Caco-2 (cell line): ENCODE measurements at places on chromosomes 16 and 17. TPM values are rescaled to one million over a fixed set of nuclear protein-coding genes. Genes with fewer than 3 reads are reported as not detected.

- H3K4me1 ChIP-seq, result peaks cover 4% of the 10 kb centered on the region; the same call in 1 of the 2 replicates
- no peaks in the 10 kb centered on the region for H3K27me3 ChIP-seq
- no peak overlapping the region for H3K27ac ChIP-seq
- H3K36me3 ChIP-seq, result no peaks in the 10 kb centered on the region
Measured at GRCh38 chr16:19382887-19383816, 34.5 kb upstream of the TMC5 start.

DNA sequence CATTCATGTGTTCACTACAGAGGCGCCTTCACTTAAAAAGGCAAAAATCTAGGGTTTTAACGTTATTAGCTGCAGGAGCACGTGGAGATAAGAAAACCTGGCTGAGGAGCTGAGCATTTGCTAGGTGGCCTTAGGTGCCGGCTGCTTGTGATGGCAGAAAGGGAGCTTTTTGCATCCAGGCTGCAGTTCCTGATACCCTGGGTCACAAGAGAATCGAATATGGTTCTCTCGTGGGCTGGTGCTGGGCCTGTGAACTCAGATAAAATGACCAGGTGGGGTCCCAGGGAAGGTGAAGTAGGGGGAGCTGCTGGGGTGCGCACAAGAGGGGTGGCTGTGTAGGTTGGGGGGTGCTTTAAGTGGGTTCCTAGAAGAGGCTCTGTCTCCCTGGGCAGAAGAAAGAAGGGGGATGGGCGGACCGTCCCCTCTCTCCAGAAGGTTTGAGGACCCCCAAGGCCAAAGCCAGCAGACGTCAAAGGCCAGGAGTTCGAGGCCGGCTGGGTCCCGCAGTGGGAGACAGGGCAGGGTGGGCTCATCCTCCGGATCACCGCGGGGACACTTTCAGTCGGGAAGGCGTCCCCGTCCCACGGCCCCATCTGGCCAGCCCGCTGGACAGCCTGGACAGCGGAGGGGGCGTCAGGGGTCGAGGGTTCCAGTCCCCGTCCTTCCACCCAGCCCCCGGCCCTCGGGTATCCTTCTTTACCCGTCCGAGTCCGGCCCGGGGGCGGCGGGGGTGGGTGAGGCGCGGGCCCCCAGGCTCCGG is 740 bp upstream of the CMIP start:
- no peak for DNase-seq
- H3K36me3 ChIP-seq, result no peaks in the 10 kb centered on the region
- H3K4me3 ChIP-seq, result peak overlapping the region; percentile 62
- H3K27me3 ChIP-seq, result no peaks in the 10 kb centered on the region

GRCh38 chr16:6498858-6499257 is 833.8 kb upstream of the RBFOX1 start:
- no peak overlapping the region for H3K4me3 ChIP-seq
- DNase-seq, result no peak
- no peaks in the 10 kb centered on the region for H3K36me3 ChIP-seq
- H3K27ac ChIP-seq, result no peak overlapping the region

DNA sequence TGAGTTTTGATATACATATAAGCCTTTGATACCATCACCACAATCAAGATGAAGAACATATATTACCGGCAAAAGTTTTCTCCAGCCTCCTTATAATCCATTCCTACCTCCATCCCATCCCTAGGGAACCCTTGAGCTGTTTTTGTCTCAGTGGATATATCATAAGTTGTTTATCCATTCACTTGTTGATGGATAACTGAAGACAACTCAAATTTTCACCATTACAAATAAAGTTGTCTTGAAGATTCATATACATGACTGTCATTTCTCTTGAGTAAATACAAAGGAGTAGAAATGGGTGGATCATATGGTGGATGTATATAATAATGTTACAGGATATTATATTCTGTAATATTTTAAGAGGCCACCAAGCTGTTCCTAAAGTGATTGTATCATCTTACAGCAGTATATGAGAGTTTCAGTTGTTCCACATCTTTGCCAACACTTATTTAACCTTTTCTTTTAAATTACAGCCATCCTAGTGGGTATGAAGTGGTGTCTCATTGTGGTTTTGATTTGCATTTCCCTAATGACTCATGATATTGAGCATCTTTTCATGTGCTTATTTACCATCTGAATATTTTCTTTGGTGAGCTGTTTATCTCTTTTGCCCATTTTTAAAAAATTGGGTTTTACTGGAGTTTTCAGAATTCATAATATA is 17.4 kb downstream of the NF1 start:
- no peaks in the 10 kb centered on the region for H3K36me3 ChIP-seq
- no peak overlapping the region for H3K4me3 ChIP-seq
- no peak overlapping the region for H3K27ac ChIP-seq
- no peaks in the 10 kb centered on the region for H3K4me1 ChIP-seq
- H3K27me3 ChIP-seq, result no peaks in the 10 kb centered on the region

DNA sequence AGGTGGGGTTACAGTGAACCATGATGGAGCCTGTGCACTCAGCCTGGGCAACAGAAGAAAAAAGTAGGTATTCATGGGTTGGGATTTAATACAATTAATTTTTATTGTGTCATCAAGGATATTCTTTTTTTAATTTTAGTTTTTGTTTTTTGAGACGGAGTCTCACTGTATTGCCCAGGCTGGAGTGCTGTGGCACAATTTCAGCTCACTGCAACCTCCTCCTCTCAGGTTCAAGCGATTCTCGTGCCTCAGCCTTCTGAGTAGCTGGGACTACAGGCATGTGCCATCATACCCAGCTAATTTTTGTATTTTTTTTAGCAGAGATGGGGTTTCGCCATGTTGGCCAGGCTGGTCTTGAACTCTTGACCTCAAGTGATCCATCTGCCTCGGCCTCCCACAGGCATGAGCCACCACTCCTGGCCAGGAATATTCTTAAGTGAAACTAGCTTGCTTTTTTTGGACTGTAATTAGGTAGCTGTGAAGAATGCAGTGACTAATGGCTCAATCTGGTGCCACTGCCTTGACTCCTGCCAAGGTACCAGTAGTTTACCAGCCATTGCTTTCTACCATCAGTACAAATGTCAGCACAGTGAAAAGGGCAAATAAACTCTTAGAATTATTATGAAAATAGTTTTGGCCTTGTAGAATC is 4.8 kb downstream of the PPM1D start:
- H3K4me1 ChIP-seq, result peaks cover 8% of the 10 kb centered on the region; the same call in 1 of the 2 replicates
- no peak overlapping the region for H3K4me3 ChIP-seq
- no peaks in the 10 kb centered on the region for H3K36me3 ChIP-seq
- no peak for DNase-seq
- H3K27me3 ChIP-seq, result no peaks in the 10 kb centered on the region

DNA sequence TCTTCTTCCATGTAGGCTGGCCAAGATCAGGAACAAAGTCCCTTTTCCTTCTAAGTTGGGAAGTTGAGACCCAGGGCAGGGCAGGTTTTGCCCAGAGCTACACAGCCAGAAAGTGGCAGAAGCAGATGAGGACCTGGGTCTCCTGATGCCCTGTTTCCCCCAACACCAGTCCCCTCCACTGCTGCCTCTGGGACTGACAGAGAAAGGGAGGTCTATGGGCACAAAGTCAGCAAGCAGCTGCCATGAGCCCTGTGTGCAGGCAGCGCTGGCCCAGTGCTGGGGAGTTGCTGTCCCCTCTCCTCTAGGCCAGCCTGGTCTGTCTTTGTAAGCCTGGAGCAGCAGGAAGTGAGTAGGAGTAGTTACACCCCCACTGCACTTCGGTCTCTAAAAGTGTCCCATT is 46.9 kb upstream of the NKD1 start:
- peaks cover 27% of the 10 kb centered on the region for H3K4me1 ChIP-seq
- no peak overlapping the region for H3K27ac ChIP-seq
- H3K27me3 ChIP-seq, result no peaks in the 10 kb centered on the region
- no peak for DNase-seq

- no peak overlapping the region for H3K4me3 ChIP-seq
- H3K27ac ChIP-seq, result no peak overlapping the region
- DNase-seq, result no peak
- no peaks in the 10 kb centered on the region for H3K27me3 ChIP-seq
- no peaks in the 10 kb centered on the region for H3K4me1 ChIP-seq
- no peaks in the 10 kb centered on the region for H3K36me3 ChIP-seq
Measured at GRCh38 chr16:23317751-23318150, 15.6 kb downstream of the SCNN1B start.

DNA sequence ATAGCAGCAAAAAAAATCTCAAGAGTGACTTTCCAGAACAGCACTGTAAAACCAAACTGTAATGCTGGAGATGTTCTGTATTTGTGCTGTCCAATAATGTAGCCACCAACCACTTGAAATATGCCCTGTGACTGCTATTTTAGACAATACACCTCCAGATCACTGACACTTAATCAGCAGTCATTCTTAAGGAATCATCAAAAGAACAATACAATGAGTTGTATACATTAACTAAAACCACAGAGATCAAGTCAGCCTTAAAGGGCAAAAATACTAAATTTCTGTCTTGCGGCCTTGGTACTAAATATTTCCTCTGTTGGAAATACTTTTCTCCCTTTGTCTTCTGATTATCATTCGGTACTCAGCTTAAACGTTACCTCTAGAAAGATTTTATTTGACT is 33.6 kb upstream of the ANKFY1 start:
- H3K36me3 ChIP-seq, result no peaks in the 10 kb centered on the region
- H3K4me3 ChIP-seq, result no peak overlapping the region
- no peak overlapping the region for H3K27ac ChIP-seq
- H3K27me3 ChIP-seq, result no peaks in the 10 kb centered on the region

DNA sequence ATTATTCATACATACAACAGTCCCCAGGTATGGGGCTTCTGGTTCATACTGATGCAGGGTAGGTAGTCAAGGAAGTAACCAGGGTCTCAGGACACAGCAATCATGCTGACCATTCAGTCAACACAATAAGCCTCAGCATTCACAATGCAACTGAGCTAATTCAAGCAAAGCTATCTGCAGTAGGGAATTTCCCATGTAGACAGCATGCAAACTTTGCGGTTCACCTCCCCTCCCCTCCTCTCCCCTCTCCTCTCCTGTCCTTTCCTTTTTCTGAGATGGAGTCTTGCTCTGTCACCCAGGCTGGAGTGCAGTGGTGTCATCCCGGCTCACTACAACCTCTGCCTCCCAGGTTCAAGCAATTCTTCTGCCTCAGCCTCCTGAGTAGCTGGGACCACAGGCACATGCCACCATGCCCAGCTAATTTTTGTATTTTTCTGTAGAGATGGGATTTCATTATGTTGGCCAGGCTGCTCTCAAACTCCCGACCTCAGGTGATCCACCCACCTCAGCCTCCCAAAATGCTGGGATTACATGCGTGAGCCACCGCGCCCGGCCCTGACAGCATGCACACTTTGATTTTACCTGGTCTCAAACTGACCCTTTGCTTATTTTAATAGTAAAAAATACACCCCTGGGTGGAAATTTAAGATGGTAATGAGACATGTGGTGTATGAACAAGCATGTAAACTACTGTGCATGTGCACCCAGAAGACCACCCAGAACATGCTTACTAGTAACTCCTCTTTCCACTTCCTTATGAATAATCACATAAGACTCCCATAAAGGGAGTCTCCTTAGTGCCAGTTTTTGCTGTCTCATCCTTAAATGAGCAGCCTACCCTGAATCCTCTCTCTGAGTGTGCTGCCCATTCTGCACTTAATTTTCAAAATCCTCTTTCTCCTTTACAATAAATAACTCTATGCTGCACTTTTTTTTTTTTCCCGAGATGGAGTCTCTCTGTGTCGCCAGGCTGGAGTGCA is 9.3 kb upstream of the RNF135 start:
- H3K4me3 ChIP-seq, result no peak overlapping the region
- H3K36me3 ChIP-seq, result no peaks in the 10 kb centered on the region
- H3K27ac ChIP-seq, result no peak overlapping the region
- H3K27me3 ChIP-seq, result no peaks in the 10 kb centered on the region
- DNase-seq, result no peak
- no peaks in the 10 kb centered on the region for H3K4me1 ChIP-seq

- peak; percentile 81 for DNase-seq
- peak overlapping the region; percentile 71 for H3K27ac ChIP-seq
- H3K27me3 ChIP-seq, result no peaks in the 10 kb centered on the region
- no peaks in the 10 kb centered on the region; the same call in 1 of the 2 replicates for H3K36me3 ChIP-seq
- H3K4me3 ChIP-seq, result no peak overlapping the region
Measured at GRCh38 chr17:879546-880442, 97.6 kb downstream of the MRM3 start.

DNA sequence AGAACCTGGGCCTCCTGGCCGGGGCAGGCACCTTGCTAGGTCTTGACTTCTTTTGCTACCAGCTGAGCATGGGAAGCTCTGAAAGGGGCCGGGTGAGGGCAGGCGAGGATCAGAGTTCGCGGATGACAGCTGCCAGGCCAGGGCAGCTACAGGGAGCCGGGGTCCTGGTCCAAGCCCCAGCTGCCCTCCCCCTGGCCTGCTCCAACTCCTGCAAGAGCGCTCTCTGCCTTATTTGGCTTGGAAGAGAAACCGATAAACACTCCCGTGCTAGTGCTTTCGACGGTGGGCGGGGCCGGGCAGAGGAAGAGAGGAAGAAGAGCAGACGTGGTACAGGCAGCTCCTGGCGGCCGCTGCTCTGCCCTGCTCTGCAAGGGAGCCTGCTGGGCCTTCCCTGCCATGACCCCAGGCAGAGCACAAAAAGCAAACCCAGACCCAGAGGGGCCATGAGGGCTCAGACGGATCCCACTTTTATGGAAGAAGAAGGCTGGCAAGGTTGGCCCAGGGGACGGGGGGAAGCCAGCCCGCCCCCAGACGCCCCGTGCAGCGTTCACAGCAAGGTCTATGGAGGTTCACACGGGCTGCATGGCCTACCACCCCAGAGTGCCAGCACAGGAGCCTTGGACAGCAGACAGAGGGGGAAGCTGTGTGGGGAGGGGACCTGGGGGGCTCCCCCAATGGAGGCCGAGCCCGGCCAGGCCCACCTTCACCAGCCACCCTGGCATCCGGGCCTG is 25.6 kb downstream of the PIEZO1 start:
- H3K27me3 ChIP-seq, result no peaks in the 10 kb centered on the region
- no peak overlapping the region for H3K4me3 ChIP-seq
- H3K36me3 ChIP-seq, result no peaks in the 10 kb centered on the region
- DNase-seq, result no peak
- H3K4me1 ChIP-seq, result peaks cover 26% of the 10 kb centered on the region

DNA sequence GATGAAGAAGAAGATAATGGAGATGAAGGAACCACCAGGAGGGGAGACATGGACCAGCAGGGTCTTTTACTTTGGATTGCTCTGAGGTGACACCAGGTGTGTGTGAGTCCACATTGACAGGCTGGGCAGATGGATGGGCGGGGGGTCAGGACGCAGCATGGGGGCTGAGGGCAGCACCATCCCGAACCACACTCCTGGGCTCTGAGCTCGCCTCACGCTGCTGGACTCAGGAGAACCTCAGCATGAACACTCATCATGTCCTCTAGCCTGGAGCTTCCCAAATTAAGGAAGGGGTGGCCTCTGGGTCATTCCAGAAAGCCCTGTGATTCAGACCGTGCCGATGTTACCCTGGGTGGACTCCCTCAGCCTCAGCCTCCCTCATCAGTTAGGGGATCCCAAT is 50.4 kb upstream of the MAP3K14 start:
- no peaks in the 10 kb centered on the region for H3K27me3 ChIP-seq
- no peak overlapping the region for H3K27ac ChIP-seq
- peaks cover 14% of the 10 kb centered on the region for H3K4me1 ChIP-seq

- H3K27me3 ChIP-seq, result no peaks in the 10 kb centered on the region
- no peaks in the 10 kb centered on the region for H3K4me1 ChIP-seq
- no peak overlapping the region for H3K27ac ChIP-seq
Measured at GRCh38 chr17:27473748-27474609, 17.7 kb downstream of the KSR1 start.

GRCh38 chr17:44011876-44012275 is 2.9 kb downstream of the TMEM101 start:
- H3K4me1 ChIP-seq, result no peaks in the 10 kb centered on the region; the same call in 1 of the 2 replicates
- no peak for DNase-seq
- H3K27me3 ChIP-seq, result no peaks in the 10 kb centered on the region
- H3K36me3 ChIP-seq, result 0 out of 2 replicates have a peak, but pooled peaks cover 2% of the 10 kb centered on the region

TVP23C gene
- total RNA-seq, result 15.3 and 17.1 TPM in 2 replicates

KIF18B gene
- total RNA-seq, result 63.6 and 68.4 TPM in 2 replicates

ALDOA gene
- total RNA-seq, result 675 and 802 TPM in 2 replicates

KCNJ18 gene
- total RNA-seq, result not detected in 2 replicates

UTS2R gene
- total RNA-seq, result 0.66 and 1.3 TPM in 2 replicates

RASL10B gene
- total RNA-seq, result 11.4 and 13.3 TPM in 2 replicates
